ENCODE measurements at places on chromosomes 6 and 20.
A peak's percentile ranks its signal among the peaks of the same experiment; 100 is the strongest.

- DNase-seq = no peak
These were observed 33.6 kb upstream of the FUCA2 start for GRCh38 chr6:143545165-143545564.

DNA sequence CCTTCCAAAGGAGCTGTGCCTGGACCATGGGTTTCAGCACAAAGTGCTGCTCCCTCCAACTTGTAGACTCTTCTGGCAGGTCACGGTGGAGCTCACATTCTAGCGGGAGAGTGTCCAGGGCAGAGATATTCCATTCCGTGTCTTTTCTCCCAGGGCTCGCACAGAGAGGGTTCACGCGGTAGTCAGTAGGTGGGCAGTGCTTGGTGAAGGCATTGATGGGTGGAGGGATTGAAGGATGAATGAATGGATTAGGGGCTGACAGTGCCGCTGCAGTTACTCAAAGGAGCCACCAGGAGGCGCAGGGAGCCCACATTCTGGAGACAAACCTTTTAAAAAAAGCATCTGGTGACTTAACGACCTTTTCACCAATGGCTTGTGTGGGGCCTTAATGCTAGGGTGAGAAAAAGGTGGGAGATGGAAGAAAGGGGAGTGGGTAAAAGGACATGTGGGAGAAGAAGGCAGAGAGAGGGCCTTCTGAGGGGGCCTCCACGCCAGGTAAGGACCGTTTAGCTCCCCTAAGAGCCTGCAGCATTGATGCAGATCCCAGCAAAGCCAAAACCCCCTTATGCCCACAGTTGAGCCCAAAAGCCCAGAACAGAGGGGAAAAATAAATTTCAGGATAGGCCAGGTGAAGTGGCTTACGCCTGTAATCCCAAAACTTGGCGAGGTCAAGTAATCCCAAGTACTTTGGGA is 17.5 kb upstream of the FAM110A start:
- peak; percentile 66 for DNase-seq

- no peak for DNase-seq
These were observed 135.1 kb downstream of the OR2B2 start for GRCh38 chr6:27777126-27777525.

GRCh38 chr20:7817286-7817685 is 123.0 kb downstream of the HAO1 start:
- DNase-seq = no peak

GRCh38 chr6:138432063-138432356 is 28.0 kb downstream of the HEBP2 start:
- no peak for DNase-seq

- DNase-seq = no peak
These were observed 121.0 kb downstream of the QRSL1 start for GRCh38 chr6:106750142-106750918.

DNA sequence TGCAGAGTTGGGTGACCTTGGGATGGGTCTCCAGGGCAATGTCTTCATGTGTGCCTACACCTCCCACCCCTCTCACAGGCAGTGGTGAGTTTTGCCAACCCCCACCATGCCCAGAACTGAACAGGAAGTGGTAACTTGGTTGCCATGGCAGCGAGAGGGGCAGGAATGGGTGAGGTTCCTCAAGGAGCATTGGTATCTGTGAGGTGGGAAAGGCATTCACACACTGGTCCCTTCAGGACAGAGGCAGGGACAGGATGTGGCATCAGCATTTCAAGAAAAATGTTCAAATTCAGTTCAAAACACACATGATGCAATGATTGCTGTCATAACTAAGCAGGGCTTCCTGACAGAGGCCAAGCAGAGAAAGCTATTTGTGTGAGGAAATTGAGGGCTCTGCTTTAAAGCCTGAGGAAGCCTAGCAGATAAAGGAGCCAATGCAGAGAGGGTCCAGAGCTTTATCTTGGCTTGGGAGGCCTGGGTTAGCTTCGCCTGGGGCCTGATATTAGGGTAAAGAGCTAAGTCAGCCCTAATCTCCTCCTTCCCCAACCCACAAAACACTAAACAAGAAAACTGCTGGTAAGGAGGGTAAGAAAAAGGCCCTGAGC is 551 bp downstream of the TREML2 start:
- peak; percentile 74 for DNase-seq

GRCh38 chr6:158778005-158778527 is 41.1 kb downstream of the EZR start:
- DNase-seq = no peak

DNA sequence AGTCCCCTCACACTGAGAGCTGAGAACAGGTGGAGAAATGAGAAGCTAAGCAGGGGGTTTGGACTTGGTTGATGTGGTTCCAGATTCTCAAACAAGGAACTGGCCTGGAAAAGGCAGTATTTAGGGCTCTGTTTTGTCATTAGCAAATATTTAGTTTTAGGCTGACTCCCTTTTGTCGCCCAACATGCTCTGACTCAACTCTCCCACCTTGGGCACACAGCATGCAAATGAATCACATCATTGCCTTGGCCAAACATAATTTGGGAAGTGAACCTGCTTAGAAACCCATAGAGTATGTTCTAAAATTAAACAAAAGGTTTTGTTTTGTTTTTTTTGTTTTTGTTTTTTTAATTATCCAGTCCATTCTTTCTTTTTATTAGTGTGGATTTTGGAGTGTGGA is 9.5 kb upstream of the UQCC2 start:
- no peak for DNase-seq

DNA sequence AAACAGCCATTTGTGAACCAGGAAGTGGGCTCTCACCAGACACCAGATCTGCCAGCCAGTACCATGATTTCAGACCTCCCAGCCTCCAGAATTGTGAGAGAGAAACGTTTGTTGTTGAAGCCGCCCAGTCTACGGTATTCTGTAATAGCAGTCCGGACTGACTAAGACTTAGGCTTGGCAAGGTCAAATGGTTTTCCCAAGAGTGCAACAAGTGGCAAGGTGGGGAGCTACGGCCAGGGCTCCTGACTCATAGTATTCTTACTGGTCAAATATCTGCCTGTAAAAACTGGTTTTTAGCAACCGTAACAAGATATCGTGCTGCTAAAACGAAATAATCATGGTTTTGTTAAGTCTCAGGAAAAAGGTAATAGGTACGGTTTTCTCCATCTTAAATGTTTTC is 37.8 kb downstream of the MCUR1 start:
- no peak for DNase-seq

GRCh38 chr6:31114970-31115849 is 610 bp downstream of the PSORS1C1 start:
- DNase-seq = no peak

DNA sequence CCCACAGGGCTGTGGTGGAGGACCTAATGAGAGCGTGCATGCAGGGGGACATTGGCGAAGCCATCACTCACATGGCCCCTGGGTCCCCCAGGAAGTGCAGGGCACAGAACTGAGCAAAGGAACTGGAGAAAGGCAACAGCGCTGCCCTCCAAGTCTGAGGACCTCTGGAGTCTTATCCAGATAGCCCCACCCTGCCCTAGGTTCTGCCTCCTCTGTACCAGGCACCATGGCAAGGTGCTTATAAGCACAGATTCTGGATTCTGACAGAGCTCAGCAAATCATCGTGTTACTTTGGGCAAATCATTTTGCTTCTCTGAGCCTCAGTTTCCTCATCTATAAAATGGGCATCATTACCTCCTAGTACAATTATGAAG is 44.5 kb downstream of the SLC13A3 start:
- DNase-seq = no peak

DNA sequence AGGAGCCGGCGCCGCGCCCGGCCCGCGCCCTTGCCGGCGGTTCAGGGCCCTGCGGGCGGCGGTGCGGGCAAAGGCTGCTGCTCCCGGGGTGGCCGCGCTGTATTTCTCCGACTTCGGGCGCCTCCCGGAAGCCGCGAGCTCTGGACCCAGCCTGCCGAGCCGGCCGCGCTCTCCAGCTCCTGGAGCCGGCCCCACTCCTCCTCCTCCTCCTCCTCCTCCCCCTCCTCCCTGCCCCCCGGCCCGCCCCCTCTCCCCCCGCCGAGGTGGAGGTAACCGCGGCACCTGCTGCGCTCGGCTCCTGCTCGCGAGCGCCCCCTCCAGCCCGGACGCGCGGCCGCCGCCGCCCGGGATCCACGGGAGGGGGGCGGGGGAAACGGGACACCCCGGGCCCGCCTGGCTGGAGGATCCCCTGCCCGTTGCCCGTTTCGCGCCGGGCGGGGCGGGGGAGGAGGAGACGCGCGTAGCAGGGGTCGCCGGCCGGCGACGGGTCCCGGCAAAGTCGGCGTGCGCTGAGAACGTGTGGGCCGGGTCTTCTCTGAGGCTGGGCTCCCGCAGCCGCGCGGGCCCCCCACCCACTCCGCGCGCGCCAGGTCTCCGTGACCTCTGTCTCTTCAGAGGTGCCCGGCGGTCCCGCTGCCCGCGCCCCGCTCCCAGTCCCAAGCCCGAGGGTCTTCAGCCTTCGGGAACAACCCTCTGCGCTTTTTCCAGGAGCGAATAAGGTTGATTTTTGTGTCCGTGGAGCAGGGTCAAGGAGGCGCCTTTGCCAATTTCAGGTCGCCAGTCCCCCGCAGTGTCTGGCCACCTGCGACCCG is at the start of gene SLC22A23:
SLC22A23 (minus strand) TSS at position 153 of the 812 bp plus-strand sequence. CDS start 491 bp downstream, outside the sequence.
- DNase-seq = peak; percentile 75

DNA sequence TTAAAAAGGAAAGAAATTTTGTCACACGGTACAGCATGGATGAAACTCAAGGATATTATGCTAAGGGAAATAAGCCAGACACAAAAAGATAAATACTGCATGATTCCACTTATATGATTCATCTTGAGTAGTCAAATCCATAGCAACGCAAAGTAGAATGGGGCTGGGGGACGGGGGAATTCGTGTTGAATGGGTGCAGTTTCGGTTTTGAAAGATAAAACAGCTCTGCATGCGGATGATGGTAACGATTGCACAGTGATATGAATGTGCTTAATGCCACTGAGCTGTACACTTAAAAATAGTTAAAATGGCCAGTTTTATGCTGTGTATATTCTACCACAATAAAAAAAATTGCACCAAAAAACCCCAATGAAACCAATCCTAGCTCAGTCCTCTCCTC is 52.9 kb upstream of the SIRPA start:
- DNase-seq = no peak

GRCh38 chr20:6612606-6612923 is 154.9 kb upstream of the BMP2 start:
- no peak for DNase-seq

DNA sequence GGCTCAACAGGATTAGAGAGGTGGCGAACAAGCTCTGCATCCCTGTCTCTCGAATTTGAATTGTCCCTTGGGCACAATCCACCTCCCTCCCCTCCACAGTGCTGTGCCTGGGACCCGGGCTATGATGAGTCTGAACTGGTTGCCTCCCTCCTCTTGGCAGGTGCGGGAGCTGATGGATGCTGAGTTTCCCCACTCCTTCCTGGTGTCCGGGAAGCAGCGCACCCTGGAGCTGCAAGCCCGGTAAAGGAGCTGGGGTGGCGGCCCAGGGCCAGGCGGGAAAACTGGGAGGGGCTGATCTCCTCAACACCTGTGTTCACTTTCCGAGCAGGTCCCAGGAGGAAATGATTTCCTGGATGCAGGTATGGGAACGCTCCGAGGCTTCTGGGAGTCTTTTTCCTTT is 14.9 kb downstream of the FGD2 start:
- DNase-seq = no peak

DNA sequence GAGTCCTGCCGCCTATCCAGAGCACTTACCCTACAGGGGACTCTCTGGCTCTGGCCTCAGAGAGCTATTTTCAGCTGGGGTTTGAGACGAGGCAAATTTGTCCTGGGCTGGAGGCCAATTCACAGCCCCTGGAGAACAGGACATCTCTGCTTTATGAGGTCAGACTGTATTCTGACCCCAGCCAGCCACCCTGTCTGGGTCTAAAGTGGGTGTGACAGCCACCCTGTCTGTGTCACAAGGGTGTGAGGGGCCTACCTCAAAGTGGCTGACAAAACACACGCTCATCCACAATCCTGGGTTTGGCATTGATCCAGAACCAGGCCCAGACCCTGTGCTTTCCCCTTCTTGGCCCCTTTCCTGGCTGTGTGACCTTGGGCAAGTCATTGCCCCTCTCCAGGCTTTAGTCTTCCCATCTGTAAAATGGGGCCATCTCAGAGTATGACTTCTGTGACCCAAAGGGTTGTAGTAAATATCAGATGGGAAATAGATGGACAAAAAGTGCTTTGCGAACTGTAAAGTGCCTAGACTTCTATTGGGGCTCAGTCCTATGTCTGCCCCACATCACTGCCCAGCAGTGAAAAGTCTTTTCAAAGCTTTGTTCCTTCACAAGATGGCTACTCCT is 44.1 kb upstream of the TGM2 start:
- DNase-seq = no peak

DNA sequence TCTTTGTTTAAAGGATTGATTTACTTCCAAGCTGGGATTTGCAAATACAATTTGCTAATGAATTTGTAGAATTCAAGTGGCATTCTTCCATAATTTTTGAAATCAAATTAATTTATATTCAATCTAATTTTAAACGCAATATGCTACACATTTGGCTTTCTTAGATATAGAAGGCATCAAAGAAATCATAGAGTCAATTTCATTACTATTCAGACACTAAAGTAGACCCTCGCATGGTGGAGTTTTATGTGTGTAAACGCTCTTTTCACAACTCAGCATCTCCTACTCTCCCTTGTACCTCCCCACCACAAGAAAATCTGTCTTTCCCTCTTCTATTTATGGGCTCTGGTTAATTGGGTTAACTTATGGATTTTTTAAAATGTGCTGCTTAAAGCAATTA is 144.3 kb downstream of the DOK5 start:
- no peak for DNase-seq

GRCh38 chr20:5586720-5587119 is 163.5 kb upstream of the SHLD1 start:
- DNase-seq = no peak

- no peak for DNase-seq
These were observed 139.5 kb downstream of the C6orf58 start for GRCh38 chr6:127716465-127716864.

GRCh38 chr6:75856902-75857301 is 107.9 kb downstream of the MYO6 start:
- no peak for DNase-seq

DNA sequence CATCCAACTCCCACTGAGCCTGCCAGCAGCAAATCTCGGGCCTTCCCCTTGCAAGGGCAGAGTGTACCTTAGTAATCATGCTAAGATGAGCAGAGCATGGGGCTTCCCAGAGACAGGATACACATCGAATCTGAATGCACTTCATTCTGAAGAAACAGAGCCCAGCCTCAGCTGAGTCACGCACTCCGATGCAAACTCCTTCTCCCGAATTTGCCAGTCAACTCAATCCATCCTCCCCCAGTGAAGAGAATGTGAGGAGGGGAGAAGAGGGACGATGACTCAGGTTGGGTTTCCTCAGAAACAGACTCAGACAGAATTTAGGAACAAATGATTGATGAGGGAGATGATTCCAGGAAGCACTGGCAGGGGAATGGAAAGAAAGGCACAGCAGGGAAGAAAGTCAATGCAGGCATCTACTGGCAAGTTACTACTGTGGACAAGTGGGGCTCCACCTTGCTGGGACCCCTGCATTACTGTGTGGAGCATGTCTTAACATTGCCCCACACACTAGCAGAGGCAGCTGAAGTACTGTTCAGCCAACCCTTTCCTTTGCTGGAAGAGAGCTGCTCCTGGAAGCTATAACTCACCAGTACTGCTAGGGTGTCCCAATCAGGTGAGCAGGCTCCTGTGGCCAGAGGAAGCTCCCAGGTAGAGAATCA is 251.6 kb downstream of the ADGB start:
- DNase-seq = no peak

GRCh38 chr6:81215092-81215432 is 537.4 kb downstream of the TENT5A start:
- DNase-seq = no peak

GRCh38 chr6:7671581-7671980 is 54.3 kb upstream of the BMP6 start:
- no peak for DNase-seq

GRCh38 chr20:58698741-58699622 is 6.4 kb downstream of the NPEPL1 start:
- no peak for DNase-seq

Data from CD4-positive, alpha-beta memory T cell (primary cell).